ENCODE measurements at places on chromosomes 5 and 9.

- peak; percentile 46 for DNase-seq
Observed at GRCh38 chr9:91253488-91253887, 108.2 kb downstream of the AUH start.

GRCh38 chr9:137575716-137576411 lies 2.9 kb downstream of the DPH7 start:
- DNase-seq, result no peak

DNA sequence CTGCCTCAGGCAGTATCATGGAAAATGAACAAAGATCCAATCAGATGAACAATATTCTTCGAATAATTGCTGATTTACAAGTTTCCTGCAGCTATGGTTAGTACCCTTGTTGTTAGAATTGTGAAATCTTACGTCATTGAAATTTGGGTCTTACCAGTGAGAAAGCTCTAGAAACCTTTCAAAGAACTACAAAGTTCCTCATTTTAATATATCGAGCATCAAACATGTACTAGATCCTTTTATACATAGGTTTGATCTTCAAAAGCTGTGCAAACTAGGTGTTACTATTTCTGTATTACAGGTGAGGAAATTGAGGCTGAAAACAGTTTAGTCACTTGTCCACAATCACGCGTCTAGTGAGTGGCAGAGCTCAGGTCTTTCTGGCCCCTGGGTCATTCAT lies 43.7 kb upstream of the ANGPTL2 start:
- DNase-seq, result no peak

- DNase-seq, result no peak
Observed at GRCh38 chr5:40679913-40680681, at the start of gene PTGER4. TSS of gene PTGER4 (plus strand) at chr5:40679915. CDS start at chr5:40680994, 1,079 bp downstream.

- DNase-seq, result no peak
Observed at GRCh38 chr5:909086-909485, 16.4 kb downstream of the TRIP13 start.

- no peak for DNase-seq
Observed at GRCh38 chr9:133429641-133430161, 7.5 kb downstream of the ADAMTS13 start.

- no peak for DNase-seq
Observed at GRCh38 chr5:151779531-151780125, 7.9 kb downstream of the G3BP1 start.

- no peak for DNase-seq
Observed at GRCh38 chr9:121924700-121925099, 168.4 kb downstream of the TTLL11 start.

DNA sequence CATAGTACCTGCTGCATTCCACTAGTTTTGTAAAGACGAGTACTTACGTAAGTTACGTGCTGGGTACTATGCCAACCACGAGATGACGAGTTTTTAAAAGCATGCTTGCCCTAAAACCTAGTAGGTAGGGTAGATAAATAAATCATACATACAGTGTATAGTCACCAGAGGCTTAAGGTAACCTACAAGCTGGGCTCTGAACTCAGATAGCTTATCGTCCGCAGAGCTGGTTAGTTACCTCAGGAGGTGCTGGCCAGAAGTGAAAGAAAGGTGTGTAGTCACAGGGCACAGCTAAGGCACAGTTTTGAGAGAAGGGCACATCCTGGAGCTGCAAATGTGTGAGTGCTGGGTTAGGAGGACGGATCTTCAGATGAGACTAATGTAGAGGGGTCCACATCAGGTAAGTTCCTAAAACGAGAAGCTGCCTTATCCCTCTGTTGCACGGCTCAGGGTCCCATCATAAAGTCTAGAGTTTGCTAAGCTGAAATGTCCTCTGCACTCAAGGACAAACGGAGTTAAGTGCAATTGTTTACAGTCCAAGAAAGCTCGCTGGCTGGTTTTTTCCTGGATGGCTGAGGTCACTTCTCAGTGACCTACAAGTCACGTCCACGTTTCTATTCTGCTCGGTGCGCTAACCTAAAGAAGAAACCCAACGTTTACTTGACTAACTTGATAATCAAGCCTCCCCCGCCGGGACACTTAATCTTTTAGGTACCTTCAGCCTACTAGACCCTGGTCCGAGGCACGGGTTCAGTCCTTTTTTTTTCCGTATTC lies 1.1 kb upstream of the SNX24 start:
- peak; percentile 38 for DNase-seq
